ENCODE measurements at places on chromosomes 2 and 18.

DNA sequence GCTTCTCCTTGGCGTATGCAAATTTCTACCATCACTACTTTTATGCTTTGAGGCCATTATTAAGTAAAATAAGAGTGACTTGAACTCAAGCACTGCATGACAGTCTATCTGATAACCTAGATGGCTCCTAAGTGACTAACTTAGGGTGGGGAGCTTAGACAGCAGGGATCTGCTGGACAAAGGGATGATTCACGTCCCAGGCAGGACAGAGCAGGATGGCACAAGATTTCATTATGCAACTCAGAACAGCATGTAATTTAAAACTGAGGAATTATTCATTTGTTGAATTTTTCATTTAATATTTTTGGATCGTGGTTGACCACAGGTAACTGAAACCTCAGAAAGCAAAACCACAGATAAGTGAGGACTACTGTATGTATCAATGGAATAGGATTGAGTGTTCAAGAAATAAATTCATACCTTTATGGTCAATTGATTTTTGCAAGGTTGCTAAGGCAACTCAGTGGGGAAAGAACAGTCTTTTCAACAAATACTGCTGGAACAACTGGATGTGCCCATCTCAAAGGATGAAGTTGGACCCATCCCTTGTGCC lies 115.3 kb downstream of the MBD2 start:
- no peak for DNase-seq

- DNase-seq = no peak
These were observed 1009.6 kb upstream of the DDX18 start for GRCh38 chr2:116804901-116805300.

DNA sequence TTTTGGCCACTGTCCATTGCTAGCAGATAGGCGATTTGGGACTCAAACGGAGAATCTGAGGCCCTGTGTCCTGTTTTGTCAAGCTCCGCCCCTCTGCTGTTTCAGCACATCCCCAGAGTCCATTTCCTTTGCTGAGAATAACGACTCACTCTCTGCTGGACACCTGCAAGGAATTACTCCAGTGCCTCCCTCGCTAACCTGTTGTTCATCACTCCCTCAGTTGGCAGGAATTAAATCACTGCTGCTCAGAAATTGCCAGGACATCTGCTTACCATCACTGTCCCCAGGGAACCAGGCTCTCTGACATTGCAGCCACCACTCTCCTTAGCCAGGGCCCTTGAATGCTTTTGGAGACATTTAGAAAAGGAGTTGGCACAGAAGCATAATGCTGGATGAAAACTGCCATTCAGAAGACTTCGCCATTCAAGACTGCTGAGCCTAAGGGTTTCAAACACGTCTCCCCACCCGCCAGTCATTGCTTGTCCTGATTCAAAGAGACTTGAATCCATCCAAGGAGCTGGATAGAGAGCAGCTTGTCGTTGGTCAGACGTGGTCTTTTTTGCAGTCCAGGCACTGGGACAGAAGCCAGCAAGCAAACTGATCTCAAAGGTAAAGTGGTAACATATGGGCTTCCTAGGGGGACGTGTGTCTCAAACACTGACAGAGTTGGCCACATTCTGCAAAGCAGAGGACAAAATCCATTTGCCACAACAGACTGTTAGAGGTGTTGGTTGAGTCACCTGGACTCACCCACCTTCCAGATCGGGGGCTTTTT lies 155.3 kb downstream of the UXS1 start:
- no peak for DNase-seq

DNA sequence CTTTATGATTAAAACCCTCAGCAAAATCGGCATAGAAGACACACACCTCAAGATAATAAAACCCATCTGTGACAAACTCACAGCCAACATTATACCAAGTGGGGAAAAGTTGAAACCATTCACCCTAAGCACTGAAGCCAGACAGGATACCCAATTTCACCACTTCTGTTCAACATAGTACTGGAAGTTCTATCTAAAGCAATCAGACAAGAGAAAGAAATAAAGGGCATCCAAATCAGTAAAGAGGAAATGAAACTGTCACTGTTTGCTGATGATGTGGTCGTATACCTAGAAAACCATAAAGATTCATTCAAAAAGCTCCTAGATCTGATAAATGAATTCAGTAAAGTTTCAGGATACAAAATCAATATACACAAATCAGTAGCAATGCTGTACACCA lies 16.4 kb upstream of the RPRD1A start:
- DNase-seq = no peak

DNA sequence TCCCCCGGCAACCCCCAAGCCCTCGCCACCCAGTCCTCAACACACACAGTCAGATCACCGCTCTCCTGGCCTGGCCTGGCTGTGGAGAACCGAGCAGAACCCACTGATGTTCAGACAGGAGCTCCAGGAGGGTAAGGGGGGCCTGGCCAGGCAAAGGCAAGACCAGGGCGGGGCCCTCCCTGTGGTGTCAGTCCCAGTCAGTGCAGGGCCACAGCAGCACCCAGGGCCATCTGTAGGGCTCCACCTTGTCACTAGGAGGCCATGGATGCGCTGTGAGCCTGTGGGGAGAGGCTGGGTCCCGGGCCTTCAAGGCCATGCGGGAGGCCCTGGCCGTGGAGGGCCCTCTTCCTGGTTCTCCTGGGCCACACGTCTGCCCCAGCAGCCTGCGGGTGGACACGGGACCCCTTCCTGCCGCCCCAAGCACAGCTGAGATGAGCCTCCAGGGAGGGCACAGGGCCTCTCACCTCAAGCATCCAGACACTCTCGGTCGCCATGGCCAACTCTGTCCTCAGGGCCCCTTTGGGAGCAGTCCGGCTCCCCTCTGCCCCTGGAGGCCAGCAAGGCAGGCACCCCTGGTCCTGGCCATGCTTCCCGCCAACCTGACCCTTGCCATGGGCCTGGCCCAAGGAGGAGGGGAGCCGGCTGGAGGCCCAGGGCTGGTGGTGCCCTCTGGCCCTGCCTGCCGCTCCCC lies 2.0 kb downstream of the ANO7 start:
- no peak for DNase-seq

- DNase-seq = no peak
These were observed 34.9 kb upstream of the ATP8B1 start for GRCh38 chr18:57837917-57838548.

GRCh38 chr2:121778741-121779487 lies 23.5 kb downstream of the TSN start:
- DNase-seq = no peak

DNA sequence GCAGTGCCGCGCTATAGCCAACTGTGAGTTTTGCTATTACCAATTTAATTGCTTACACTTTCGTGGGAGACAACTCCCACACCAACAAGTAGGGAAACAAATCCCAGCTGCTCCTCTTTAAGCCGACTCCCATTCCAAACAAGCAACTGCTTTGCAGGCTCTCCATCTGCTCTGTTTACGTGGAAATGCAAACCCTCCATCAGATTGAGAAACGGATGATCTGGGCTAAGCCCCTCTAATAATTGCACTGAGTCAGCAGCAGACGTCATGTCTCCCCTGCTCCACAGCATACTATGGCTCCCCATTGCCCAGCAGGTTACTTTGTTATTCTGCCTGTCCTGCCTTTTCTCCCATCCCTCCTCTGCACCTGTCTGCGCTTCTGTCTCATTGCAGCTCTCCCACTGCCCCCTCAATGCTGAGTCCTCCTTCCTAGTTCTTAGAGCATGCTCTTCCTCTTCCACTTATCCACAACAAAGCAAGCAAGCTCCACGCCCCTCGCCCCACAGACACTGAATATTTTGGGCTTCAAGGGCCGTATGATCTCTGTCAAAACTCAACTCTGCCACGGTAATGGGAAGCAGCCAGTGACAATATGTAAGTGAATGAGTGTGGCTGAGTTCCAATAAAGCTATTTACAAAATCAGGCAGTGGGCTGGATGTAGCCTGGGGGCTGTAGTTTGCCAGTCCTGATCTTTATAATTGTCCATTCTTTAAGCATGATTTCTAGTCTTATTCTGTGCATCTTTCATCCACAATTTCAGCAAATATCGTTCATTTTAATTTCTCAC lies 39.5 kb upstream of the ARL4C start:
- DNase-seq = no peak
